ENCODE measurements at places on chromosomes 6 and 20. TPM values are rescaled to one million over a fixed set of nuclear protein-coding genes. Genes with fewer than 3 reads are reported as not detected.

PRL gene
- total RNA-seq = not detected

WFDC2 gene
- 0.26 TPM for total RNA-seq

ULBP2 gene
- 0.24 TPM for total RNA-seq

ZBTB46 gene
- total RNA-seq = 3.7 TPM

EPB41L1 gene
- total RNA-seq = 17.6 TPM

LTB gene
- total RNA-seq = not detected

PLEKHG1 gene
- 2.7 TPM for total RNA-seq

NMBR gene
- not detected for total RNA-seq

HMGCLL1 gene
- 0.39 TPM for total RNA-seq

RRAGD gene
- 0.16 TPM for total RNA-seq

RHAG gene
- not detected for total RNA-seq

NKAIN4 gene
- 3.7 TPM for total RNA-seq

SNX21 gene
- 31.7 TPM for total RNA-seq

ACTL10 gene
- 1.4 TPM for total RNA-seq

TEAD3 gene
- 33.4 TPM for total RNA-seq

GSTA3 gene
- not detected for total RNA-seq

HRH3 gene
- not detected for total RNA-seq

DHX16 gene
- 25.2 TPM for total RNA-seq

STX16 gene
- 15.6 TPM for total RNA-seq

FAM217A gene
- total RNA-seq = not detected

IMPG1 gene
- total RNA-seq = 0.26 TPM

MYCT1 gene
- 0.48 TPM for total RNA-seq

ANKRD66 gene
- not detected for total RNA-seq

FYN gene
- 61.2 TPM for total RNA-seq

Measured in epithelial cell of alveolus of lung (primary cell).